ENCODE measurements at places on chromosomes 7 and 10. TPM values are rescaled to one million over a fixed set of nuclear protein-coding genes. Genes with fewer than 3 reads are reported as not detected.

The ANKIB1 gene
- total RNA-seq: 39.9 TPM

The SLC25A13 gene
- total RNA-seq: 7.9 TPM

- DNase-seq: peak; percentile 76
Measured at GRCh38 chr7:55546814-55547213, 25.5 kb downstream of the VOPP1 start.

DNA sequence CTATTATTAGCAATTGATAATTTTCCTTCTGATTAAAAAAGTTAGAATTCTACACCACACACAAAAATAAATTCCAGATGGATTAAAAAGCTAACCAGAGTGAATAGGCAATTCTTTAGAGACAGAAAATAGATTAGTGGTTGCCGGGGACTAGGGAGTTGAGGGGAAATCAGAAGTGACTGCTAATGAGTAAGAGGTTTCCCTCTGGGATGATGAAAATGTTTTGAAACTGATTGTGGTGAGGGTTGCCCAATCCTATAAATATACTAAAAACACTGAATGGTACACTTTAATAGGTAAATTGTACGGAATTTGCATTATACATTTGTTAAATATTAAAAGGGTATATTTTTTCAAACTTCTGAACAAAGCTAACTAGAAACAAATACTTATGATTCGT lies 214.9 kb downstream of the GPAM start:
- DNase-seq: no peak

DNA sequence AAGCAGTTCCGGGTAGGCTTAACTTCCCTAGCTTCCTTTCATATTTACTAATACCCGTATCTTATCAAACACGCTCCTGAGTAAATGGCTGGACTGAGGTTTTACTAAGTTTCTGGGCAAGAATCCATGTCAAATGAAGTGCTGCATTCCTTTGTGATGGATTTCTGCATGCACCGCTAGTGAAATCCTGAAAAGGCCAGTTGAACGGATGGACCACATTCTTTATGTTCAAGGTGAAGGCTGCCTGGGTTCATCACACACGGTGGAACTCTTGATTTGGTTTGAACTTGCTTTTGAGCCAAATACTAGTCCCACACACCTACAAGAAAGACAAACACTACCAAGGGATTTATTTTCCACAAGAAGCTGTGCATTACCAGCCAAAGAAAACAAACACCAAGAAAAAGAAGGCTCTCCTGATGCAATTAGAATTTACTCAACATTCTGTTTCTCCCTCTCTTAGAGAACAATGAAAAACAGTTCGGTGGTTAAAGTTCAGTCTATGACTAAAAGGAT lies 255.0 kb upstream of the SEMA3C start:
- DNase-seq: no peak

DNA sequence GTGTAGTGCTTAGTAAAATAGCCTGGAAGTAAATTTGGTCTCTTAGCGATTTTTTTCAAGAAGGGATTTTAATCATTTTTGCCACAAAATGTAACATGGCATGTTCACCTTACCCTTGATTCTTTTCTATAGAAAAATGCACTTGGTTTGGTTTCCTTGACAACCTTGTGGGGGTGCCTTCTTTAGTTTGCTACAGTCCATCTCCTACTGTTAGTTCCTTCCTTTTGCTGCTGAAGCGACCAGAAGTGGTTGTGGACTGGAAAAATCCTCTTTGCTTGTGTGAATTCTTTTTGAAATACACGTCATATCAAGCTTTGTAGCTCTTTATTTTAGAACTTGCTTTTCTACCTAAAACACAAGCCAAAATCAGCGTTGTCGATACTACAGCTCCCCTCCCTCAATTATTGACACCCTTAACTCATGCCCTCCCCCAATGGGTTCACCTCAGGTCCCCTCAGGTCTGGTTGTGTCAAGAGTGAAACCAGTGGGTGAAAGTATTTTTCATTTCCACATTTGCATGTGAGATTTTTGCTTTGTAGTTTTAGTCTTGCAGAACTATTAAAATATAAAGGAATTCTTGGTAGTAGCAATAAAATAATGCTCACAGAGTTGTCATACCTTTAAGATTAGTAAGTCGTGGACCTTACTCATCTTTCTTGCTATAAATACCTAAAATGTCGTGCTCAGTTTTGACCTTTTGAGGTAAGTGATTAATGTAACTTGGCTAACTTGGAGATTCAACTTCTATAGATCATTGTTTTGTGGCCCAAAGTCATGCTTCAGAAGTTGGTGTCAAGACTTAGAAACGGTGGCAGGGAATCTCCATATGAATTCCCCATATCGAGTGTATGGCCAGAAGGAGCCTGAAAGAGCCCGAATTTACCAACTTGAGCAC lies 1.5 kb downstream of the ACTR3B start:
- DNase-seq: no peak

- no peak for DNase-seq
Measured at GRCh38 chr7:44697136-44698045, 51.3 kb upstream of the ZMIZ2 start.

- DNase-seq: no peak
Measured at GRCh38 chr7:32070406-32071360, at the start of gene PDE1C. TSS of gene PDE1C (minus strand) at chr7:32070407.

- no peak for DNase-seq
Measured at GRCh38 chr7:143503261-143503660, 25.6 kb downstream of the TAS2R41 start.

GRCh38 chr7:45070254-45070642 lies 18.5 kb downstream of the NACAD start:
- no peak for DNase-seq

DNA sequence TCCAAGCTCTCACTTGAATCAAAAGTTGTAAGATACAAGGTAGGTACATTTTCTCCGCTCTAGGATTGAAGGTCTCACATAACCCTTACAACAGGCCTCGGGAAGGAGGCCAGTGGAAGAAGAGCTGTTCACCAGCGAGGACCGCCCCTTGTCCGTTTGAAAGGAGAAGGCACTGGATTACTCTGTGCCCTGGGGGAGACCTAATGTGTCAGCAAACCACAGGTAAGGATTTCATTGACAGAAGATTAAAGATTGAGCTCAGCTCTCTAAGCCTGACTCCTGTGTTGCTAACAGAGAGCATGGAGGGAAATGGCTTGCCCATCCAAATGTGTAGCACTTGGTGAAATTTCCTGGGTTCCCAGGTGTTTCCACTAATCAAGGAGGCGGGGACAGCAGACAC lies 81.2 kb downstream of the SLC16A9 start:
- no peak for DNase-seq

- DNase-seq: no peak
Measured at GRCh38 chr7:128215739-128216138, 25.3 kb upstream of the LEP start.

DNA sequence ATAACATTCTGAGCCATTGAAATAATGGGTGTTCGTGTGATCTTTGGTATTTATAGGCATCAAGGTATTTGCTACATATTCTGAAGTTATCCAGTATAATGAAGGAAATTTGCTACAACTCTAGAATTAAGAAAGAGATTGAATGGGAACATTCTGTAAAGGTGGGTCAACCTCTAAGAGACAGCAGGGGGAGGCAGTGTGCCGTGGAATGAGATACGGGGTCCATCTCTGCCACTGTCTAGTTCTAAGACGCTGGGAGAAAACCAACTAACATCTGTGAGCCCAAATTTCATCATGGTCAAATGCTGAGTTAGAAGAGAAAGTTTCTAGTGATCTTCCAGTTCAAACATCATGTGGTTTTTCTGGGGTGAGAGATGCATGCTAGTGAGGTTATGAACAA lies 368.9 kb downstream of the SORCS1 start:
- DNase-seq: no peak

DNA sequence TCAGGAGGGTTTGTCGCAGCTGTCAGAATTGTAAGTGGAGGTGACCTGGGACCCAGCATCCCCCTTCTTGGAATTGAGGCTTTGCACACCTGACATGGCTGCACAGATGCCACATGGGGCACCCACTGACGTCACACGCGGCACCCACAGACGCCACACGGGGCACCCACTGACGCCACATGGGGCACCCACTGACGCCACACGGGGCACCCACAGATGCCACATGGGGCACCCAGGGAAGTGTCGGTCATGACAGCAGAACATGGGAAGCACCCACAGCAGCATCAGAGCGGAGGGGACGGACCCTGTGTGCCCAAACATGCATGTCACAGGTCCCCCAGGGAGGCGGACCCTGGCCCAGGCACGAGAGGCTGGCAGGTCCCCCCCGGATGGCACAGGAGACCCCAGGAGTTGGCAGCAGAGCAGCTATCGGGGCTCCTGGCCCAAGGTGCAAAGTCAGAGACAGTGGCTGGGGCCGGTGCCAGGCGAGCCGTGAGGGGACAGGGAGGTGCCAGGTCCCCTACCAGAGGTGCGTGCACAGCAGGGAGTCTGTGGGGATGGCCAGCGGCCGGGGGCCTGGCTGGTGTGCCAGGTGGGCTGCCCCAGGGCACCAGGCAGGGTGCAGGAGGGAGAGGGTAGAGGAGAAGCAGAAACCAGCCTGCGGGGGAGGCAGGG lies 21.1 kb downstream of the KNDC1 start:
- DNase-seq: no peak

DNA sequence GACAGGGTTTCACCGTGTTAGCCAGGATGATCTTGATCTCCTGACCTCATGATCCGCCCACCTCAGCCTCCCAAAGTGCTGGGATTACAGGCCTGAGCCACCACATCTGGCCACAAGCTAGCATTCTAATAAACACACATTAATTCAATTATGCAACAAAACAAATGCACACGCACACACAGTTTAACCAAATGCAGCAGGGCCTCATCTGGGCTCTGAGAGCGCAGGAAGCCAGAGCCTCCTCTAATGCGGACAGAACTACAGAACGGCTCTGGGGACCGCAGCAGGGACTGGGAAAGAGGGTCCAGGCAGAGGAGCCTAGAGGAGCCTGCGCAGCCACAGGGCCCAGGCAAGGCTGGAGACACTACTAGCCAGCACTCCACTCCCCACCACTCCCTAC lies 3.8 kb downstream of the MAD1L1 start:
- no peak for DNase-seq

DNA sequence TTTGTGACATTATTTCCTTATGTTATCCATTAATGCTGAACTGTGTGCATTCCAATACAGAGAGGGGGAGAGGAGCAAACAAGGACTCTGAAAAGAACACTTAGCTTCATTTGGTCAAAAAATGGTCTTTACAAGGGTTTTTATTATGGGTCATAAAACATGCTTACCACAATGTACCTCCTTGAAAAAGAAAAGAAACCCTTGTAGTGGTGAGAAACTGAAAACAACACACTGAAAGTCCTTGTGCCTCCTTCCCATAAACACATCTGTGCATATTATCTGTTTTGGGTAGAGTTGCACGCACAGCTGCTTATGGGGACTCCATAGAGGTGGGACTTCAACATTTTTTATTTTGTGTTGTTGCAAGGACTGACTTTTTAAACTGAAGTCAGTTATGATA lies 98.7 kb downstream of the CDK6 start:
- DNase-seq: no peak

DNA sequence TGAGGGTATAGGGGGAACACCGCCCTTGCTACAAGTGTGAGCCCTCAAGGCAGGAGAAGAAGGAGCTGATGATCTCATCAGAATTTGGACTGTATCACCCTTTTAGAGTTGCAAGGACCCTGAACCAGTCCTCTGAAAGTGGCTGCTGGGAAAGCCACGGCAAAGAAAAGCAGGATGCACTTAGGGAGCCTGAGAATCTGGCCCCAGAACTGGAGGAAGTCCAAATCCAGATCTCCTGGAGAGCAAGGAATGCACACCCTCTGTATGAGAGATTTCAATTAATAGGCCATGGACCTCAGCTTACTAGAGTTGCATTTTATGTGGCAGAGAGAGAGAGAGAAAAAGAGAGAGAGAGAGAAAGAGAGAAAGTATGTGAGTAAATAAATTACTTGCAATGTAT lies 662.9 kb downstream of the CCSER2 start:
- no peak for DNase-seq

DNA sequence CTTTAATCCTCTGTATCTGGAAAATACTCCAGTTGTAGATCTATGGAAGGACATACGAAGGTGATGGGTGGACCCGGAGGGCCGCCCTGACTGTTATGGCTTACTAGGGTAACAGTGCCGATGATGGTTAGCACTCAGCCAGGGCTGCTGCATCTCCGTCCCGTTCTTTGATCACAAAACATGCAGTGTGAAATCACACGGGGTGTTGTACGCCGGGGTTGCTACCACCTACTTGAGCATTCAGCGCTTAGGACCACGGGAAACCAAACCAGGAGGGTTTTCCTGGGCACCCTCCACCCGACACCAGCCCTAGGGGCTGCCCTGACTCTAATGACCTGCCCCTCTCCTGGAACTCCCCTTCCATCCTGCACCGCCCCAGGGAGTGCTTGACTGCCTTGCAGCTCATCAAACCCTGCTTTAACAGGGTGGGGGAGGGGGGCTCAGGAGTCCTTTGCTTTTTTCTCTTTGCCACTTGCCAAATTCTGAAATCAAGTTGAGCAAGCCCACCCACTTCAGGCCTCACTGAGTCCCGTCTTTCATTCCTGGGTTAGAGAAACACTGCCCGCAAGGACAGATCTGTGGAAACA lies 20.4 kb downstream of the ZNF775 start:
- no peak for DNase-seq

Measured in activated CD4-positive, alpha-beta memory T cell treated with anti-CD3 and anti-CD28 coated beads for 36 hours (primary cell).